ENCODE measurements at places on chromosomes 16 and 17.

DNA sequence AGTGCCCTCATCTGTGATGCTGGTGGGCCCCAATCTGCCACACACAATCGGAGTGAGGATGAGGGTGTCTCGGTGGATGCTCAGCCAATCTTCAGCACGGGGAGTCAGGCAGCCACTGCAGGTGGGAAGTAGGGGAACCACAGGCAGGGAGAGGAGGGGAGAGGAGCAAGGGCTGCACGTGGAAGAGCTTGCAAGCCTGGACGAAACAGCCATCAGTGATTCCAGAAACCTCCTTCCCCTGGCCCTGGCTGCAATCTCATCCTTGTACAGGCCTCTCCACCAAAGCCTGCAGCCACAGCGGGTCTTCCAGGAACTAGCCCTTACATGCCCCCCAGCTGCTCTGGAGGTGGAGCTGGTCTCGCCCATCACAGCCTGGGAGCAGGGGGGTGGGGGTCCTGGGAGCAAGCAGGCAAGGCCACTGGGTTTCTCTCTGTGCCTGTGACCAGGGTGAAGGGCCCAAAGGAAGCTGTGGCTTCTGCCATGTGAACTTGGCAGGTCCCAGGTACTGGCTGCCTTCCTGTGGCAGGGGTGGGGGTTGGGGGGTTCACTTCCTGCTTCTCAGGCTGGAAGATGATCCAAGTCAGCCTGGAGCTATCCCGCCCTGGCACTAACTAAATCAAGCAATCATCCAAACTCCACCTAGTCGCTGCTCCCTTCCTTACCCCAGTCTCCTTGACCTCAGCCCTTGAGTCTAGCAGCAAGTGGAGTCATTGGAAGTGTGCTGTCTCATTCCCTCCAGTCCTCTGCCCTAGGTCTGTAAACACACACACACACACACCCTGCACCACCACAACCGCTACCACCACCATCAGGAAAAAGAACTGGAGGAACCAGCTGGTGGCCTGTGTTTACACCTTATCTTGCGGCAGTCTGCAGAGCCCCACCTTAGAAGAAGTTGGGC is 29.4 kb upstream of the MLKL start:
- no peak for DNase-seq

DNA sequence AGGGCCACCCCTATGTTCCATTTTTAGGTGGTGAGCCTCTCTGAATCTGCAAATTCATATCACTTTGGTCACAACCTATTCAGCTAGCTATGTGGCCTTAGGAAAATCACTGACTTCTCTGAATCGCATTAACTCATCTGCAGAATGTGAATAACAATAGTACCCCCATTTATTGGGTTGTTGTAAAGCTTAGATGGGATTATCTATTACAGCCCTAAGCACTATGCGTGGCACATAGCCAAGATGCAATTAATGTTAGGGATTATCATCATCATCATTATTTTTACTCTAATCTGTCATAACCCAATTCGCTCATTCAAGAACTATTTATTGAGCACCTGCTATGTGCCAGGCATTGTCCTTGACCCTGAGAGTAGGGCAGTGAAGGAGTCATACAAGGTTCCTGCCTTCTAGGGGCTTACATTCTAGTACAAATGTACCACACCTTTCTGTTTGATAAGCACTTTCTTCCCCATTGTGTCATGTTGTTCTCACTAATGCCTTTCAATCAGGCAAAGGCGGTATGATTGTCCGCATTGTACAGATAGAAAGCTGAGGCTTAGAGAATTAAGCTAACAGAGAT is 38.5 kb downstream of the CHD9 start:
- DNase-seq = no peak

DNA sequence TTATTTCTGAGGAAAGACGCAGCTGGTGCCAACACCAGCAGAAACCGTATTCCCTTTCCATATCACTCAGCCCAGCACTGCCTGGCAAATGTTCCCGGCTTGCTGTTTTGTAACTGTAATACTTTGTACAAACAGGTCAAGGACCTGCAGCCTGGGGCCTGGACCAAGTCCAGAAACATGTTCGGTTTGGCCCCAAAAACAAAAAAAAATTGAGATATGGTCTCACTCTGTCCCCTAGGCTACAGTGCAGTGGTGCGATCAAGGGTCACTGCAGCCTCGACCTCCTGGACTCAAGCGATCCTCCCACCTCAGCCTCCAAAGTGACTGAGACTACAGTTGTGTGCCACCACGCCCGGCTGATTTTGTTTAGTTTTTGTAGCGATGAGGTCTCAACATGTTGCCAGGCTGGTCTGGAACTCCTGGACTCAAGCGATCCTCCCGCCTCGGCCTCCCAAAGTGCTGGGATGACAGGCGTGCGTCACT is 1.2 kb downstream of the HAGH start:
- DNase-seq = no peak

- DNase-seq = no peak
These were observed 14.2 kb upstream of the CCL1 start for GRCh38 chr17:34377078-34377823.

GRCh38 chr16:10969615-10970014 is 25.3 kb downstream of the CLEC16A start:
- DNase-seq = no peak

DNA sequence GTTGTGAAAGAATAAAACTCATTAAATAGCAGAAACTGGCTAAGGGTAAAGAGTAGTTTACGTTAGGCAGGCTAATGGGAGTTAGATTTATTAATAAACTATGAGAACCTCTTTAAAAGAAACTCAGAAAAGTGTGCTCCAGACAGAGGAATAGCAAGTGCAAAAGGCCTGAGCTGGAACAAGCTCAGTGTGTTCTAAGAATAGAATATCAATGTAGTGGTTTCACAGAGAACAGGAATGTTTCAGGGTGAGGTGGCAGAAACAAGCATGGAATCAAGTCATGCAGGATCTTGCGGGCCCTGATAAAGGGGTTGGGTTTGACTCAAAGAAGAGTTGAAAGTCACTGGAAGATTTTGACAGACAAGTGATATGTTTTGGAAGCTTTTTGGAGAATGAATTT is 164.0 kb upstream of the HS3ST3A1 start:
- DNase-seq = no peak

DNA sequence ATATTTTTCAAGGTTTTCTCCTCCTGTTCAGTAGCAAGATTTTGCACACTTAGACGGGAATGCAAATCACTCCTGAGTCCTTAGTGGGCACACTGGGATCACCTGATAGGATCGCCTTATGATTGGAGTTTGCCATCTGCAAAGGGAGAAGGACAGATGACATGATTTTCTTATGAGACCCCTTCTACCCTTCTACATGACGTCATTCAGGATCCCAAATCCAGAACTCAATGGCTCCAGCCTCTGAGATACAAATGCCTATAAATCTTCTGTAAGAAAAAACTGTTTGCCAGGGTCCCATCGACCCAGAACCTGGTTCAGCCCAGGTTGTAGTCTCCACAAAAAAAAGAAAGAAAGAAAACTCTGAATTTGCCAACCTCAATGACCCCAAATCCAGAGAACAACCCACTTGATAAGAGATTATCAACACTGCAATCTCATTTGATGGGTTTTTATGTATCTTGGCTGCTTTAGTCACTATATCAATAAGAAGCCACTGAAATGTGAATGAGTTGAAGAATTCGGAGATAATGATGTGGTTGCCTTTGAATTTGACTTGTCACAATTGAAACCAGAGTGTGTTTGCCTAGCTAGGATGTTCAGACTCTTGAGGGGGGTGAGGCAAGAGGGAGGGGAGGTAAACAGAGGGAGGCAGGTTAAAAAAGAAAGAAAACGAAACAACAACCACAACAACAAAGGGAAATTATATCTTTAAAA is 6.7 kb downstream of the ZNF423 start:
- no peak for DNase-seq

- no peak for DNase-seq
These were observed 52.8 kb downstream of the DNAH9 start for GRCh38 chr17:11651089-11651488.

DNA sequence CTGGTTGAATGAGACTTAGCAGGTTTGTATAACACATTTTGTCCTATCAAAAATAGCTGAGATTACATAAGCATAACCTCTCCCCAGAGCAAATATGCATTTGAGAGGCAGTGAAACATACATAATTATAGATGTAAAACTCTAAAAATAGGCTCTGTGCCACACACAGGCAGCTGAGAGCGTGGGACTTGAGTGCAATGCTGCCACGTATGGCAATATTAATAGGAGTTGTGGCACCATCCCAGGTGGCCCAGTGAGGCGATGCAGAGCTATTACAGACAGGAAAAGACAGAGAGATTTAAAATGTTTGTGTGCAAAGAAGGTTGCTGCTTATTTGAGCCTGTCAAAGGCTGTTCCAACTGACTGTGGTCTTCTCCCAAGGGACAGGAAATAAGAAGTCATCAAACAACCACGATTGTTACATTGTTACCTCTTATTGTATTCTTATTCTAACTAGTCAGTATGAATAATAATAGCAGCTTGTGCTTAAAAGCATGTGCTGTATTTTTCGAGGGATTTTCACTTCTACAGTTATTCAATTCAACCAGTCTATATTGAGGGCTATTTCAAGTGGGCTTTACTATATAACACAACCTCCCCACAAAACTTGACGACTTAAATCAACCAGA is 116.5 kb downstream of the SALL1 start:
- no peak for DNase-seq

DNA sequence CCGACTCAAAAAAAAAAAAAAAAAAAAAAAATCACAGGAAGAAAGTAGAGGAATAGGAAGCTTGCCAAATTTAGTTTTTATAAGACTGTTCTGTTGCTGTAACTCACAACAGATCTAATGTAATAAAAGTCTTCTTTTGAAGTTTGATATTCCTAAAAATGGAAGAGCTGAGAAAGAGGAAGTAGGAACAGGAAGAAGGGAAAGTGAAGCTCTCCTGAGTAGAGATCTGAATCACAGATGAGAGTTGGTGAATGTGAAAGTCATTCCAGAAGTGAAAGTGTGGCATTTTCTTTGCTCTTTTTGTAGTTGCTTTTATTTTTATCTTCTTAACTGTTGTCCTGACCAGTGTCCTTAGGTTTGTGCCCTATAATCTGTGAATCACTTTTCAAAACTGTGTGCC is 2.1 kb downstream of the NMT1 start:
- no peak for DNase-seq

GRCh38 chr17:78107457-78107856 is 21.1 kb downstream of the TMC6 start:
- no peak for DNase-seq

DNA sequence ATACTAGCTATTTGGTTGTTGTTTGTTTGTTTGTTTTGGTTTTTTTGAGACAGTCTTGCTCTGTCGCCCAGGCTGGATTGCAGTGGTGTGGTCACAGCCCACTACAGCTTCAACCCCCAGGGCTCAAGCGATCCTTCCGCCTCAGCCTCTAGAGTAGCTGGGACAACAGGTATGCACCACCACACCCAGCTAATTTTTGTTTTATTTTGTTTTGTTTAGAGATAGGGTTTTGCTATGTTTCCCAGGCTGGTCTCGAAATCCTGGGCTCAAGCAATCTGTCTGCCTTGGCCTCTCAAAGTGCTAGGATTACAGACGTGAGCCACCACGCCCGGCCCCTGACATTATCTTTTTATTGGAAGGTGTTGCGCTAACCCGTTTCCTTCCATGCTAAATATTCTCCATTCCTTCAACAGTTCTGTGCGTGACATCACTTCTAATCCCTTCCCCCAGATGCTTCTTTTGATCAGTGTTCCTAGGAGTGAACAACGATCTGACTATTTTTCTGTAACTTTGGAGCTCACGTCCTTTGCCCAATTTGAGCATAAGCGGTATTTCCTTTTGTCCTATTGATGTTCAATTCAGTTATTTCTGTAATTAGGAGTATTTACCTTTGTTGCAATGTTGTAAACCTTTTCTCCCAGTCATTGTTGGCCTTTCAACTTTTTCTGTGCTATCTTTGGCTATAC is 30.2 kb upstream of the EMP2 start:
- DNase-seq = no peak

GRCh38 chr17:13986855-13987254 is 82.4 kb upstream of the COX10 start:
- DNase-seq = no peak

- no peak for DNase-seq
These were observed 250.7 kb downstream of the MAF start for GRCh38 chr16:79349803-79350202.

DNA sequence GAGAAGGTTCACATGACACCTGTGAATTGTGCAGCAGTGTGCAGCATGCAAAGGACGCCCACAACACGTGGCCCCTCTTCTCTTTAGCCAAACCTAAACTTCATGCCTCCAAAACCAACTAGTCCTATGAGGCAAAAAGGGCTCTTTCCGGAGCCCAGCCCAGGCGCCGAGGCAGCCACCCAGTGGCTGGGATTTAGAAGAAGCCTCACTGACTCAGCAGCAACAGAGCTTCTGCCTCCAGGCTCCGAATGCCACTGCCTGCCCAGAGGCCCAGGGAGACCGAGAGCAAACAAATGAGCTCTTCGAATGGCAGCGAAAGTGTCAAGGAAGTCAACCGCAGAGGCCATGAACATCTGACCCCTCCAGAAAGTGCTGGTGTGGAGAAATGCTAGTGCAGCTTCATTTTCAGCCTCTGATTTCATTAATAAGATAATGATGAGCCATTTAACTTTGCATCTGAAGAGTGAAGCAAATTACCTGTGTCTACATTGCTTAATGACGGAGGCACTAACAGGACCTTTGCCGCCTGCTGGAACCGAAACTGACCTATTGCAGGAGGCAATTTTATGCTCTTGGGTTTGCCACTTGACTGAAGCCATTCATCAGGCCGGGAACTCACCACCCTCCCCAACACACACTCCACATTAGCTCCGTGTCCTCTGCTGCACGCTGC is 157.7 kb upstream of the RPL38 start:
- no peak for DNase-seq

DNA sequence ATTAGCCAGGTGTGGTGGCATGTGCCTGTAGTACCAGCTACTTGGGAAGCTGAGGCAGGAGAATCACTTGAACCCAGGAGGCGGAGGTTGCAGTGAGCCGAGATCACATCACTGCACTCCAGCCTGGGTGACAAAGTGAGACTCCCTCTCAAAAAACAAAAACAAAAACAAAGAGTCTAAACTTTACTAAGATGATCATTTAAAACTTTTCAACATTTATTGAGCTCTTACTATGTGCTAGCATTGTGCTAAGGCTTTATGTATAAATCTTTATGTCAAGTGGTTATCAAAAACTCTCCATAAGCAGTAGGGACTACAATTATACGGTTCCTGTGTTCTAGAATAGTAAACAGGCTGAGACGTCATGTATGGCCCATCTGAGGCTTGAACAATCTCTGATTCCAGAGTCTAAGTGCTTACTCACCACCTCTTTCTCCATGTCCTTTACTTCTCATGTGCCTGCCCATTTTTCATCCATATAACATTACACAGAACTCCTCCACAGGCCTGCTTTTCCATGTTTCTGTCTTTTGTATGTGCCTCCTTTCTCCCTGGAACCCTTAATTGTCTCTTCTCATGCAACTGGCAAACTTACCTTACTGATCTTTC is 66.7 kb downstream of the NUP88 start:
- DNase-seq = no peak

GRCh38 chr17:81398832-81399411 is 3.7 kb downstream of the BAHCC1 start:
- DNase-seq = no peak

DNA sequence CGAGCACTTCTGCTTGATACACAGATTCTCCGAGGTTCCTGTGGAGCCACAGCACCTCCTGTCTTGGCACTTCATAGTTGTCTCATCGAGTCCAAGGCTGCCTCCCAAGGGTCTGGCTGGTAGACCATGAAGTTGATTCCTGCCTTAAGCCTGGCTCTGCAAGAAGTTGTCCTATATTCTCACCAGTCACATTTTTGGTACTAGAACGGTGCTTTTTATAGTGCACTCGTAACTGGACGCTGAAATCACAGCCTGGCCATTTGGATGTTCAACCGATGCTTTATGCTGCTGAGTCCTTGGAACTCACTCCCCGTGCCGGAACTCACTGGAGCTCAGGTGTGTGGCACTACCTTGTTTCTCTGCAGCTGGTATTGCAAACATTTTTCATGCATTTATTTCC is 35.6 kb downstream of the RMI2 start:
- DNase-seq = no peak
